Foreskin keratinocyte (primary cell): ENCODE measurements at places on chromosomes 13 and 19. TPM values are rescaled to one million over a fixed set of nuclear protein-coding genes. Genes with fewer than 3 reads are reported as not detected.

- DNase-seq, result no peak
Observed at GRCh38 chr13:64186503-64187250, 2771.0 kb upstream of the PCDH20 start.

DNA sequence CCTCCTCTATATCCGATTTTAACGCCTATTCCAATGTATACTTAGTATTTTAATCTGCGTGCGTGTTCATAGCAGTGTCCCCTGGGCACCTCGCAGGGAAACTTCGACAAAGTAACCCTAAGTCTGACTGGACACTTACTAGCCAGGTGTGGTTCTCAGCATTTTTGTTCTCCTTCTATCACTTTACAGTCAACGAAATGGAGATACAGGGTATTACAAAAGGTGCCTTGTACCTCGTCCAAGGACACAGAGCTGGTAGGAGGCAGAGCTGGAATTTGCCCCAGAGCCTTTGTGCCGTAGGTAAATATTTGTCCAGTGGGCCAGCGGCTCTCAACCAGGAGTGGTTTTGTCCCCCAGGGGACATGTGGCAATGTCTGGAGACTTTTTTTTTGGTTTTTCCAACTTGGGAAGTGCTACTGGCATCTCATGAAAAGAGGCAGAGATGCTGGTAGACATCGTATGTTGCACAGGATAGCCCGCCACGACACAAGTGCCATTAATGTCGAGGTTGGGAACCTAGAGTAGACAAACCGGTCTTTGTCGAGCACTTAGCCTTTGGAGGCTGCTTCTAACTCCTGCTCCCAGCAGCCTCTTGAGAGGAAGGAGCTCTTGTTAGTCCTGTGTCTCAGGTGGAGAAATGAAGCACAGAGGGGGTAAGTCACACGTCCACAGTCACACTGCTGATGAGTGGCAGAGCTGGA, 1.1 kb downstream of the ZNF444 start:
- DNase-seq, result no peak

DNA sequence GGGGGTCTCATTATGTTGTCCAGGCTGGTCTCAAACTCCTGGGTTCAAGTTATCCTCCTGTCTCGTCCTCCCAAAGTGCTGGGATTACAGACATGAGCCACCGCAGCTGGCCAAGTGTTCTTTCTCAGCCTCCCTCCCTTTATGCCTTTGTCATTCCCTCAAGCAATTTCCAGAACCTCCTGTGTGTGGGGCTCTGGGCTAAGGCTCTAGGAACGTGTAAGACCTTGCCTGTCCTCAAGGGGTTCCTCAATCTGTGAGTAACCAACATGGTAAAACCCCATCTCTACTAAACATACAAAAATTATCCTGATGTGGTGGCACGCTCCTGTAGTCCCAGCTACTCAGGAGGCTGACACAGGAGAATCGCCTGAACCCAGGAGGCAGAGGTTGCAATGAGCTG, 15.5 kb upstream of the SPACA4 start:
- no peak for DNase-seq

DNA sequence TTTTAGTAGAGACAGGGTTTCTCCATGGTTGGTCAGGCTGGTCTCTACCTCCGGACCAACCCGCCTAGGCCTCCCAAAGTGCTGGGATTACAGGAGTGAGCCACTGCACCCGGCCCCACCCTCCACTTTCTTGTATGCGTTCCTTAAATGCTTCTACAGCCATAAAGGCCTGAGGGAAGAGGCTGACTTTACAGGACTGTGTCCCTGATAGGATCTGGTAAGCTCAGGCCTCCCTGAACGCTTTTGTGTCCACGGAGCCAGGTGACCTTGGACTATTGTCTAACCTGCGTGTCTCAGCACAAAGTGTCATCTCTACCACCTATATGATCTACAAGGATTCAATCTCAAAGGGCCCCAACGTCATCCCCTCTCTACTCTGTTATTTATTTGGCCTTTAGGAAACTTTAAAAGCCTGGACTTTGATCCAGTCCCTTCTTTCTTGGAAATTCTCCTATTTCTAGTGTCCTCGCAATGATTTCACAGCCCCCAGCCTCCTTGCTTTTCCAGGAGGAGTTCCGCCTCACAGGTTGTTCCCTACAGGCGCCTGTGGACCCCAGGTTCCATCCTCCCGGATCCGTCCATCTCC, 701 bp downstream of the ZNF552 start:
- peak; percentile 49 for DNase-seq

GRCh38 chr19:10419200-10419645, 1.1 kb upstream of the PDE4A start:
- no peak for DNase-seq

DNA sequence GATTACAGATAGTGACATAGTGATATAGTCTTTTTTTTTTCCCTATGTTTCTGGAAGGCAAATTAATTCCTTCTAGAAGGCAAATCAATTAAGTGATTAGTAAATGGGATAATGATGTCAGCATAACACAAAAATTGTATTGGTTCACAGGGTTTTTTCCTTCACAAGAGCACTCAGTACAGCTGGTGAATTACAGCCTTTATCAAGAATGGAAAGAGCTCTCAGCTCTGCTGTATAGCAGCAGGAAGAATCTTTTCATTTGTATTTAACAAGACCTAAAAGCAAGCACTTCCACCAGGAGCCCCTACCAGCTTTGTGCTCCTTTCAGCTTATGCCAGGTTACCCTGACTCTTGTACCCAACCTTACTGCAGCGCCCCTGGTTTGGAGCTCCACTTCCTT, 90.8 kb downstream of the SERP2 start:
- DNase-seq, result no peak

- no peak for DNase-seq
Observed at GRCh38 chr13:26228096-26228495, 6.0 kb upstream of the RNF6 start.

DNA sequence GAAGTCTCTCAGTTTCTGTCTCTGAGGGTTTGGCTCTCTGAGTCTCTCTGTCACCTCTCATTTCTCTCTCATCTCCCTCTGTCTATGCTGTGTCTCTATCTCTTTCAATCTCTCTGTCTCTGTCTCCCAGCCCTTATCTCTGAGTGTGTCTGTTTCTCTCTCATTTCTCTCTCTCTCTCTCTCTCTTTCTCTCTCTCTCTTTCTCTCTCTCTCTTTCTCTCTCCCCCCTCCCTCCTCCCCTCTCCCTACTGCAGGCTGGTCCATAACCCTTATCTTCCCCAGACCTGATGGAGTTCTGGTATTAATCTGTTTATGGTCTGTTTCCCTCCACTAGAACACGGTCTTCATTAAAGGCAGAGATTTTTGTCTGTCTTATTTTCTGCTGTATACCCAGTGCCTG, 1.3 kb upstream of the PVR start:
- no peak for DNase-seq

DNA sequence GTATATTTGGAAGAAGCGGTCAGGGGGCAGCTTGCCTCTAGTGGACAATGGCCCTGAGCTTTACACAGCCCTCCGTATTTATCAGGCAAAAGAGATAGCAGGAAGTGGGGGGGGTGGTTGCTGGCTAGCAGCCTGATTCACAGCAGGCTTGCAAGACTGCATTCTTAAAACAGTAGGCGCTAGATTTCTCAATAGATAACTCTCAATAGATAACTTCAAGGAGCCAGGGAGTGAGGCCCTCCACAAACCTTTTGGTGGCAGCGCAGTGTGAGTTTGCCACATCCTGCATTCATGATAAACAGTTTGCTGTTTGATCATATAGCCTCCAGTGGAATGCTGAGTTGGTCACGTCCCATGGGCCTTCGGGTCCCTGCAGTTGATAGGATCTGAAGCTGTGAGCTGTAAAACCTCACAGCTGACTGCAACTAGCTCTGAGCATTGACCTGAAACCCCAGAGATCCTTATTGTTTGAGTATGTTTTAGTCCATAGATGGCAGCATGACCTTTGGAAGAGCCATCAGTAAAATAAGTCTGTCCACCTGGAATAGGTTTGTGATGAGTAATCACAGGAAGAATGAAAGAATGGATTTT, 12.2 kb downstream of the FPR3 start:
- DNase-seq, result peak; percentile 17

DNA sequence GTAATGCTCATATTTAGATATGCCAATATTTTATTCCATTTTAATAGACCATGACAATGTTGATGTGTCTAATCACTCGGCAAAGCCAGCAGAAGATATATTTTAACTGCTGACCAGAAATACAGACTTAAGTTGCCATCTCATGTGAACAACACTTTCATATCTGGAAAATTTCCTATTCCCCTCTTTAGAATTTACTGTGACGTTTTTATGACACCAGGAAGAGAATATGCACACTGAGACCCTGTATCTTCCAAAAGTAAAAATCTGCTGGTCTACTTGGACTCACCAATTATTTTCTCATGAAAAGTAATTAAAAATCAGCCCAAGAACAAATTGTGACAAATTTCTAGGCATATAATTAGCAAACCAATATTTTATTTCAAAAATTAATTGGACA, 2.1 kb downstream of the PROSER1 start:
- no peak for DNase-seq

GRCh38 chr19:39596911-39597310, 5.4 kb upstream of the LGALS13 start:
- no peak for DNase-seq

GRCh38 chr19:1523412-1524286, at the start of gene PLK5:
PLK5 (plus strand) TSS chr19:1524077; CDS start chr19:1526997, 2,920 bp downstream.
- DNase-seq, result no peak

KLK14 gene
- total RNA-seq, result not detected in 2 replicates

ATP4A gene
- not detected in 2 replicates for total RNA-seq
